ENCODE measurements at places on chromosomes 1 and 21.

- DNase-seq, result no peak
Measured at GRCh38 chr1:156104861-156105832, 9.4 kb upstream of the LMNA start.

DNA sequence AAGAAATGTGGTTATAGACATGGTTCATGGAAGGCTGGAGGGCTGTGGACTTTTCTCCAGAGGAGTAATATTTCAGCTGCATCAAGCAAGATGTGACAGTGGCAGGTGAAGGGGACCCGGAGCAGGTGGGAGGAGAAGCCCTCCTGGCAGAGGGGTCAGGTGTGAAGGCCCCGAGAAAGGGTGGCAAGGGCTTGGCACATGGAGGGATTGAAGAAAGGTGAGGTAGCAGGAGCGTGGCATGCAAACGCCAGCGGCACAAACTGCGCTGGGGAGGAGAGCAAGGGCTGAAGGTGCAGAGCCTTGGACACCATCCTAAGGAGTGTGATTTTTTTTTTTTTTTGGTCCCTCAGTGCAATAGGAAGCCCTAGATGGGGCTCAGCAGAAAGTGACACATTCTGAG is 244.6 kb downstream of the TOMM20 start:
- DNase-seq, result no peak

DNA sequence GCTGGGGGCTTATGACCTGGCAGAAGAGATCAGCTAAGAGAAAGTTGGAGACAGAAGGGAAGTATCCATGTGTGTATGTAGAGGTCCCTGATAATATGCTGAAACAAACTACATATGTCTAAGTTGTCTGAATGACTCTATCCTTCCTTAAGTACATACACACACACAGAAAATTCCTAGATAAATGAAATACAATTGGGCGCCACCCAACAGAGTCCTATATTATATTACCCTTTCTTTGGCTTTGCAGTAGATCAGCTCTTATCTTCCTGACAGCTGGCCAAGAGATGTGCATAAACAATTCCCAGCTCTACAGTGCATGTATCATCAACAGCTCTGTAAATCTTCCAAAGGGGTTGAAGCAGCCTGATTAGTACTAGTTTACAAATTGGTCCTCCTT is 40.1 kb downstream of the SORT1 start:
- peak; percentile 24 for DNase-seq

DNA sequence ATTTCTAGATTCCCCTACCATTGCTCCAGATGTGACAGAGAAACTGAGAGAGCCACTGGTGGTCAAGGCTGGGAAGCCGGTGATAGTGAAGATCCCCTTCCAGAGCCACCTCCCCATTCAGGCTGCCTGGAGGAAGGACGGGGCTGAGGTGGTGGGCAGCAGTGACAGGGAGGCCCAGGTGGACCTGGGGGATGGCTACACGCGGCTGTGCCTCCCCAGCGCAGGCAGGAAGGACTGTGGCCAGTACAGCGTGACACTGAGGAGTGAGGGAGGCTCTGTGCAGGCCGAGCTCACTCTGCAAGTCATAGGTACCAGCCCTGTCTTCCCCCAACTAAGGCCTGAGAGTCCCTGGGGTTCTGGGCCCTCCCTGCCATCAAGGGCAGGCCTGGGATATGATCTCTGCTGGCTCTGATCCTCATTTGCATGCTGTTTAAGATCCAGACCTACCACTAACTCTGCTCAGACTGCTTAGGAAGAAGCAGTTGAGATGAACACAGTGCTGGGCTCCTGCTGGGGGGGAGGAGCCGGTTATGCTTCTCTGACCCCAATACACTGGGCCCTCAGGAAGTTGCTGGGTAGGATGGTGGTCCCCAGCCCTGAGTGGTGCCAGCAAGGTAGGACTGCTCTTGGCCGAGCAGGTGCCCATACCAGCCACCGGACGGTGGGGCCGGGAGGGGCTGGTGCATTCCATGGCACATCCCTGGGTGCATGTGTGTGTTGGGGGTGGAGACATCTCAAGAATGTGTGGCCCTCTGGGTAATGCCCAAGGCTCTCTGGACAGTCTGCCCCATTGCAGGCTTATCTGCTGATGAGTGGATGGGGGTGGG is 25.1 kb downstream of the IGFN1 start:
- DNase-seq, result no peak

DNA sequence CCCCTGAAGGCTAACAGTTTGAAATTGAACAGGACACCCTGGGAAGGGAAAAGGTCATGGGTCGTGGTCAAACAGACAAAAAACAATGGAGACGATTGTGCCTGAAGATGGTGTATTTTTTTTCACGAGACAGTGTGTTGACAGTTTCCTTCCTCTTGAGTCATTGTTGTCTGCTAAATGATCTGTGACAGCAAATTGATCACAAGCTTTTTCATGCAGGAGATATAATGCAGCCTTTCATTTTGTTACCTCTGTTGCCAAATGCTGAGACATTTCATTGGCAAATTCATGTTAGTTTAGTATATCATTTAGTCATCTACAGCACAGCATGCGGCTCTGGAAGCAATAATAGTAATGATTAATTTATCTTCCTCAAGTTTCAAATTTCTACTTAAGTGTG is 27.7 kb downstream of the UBE2U start:
- peak; percentile 91 for DNase-seq

- no peak for DNase-seq
Measured at GRCh38 chr1:227798078-227798802, 17.2 kb upstream of the PRSS38 start.

DNA sequence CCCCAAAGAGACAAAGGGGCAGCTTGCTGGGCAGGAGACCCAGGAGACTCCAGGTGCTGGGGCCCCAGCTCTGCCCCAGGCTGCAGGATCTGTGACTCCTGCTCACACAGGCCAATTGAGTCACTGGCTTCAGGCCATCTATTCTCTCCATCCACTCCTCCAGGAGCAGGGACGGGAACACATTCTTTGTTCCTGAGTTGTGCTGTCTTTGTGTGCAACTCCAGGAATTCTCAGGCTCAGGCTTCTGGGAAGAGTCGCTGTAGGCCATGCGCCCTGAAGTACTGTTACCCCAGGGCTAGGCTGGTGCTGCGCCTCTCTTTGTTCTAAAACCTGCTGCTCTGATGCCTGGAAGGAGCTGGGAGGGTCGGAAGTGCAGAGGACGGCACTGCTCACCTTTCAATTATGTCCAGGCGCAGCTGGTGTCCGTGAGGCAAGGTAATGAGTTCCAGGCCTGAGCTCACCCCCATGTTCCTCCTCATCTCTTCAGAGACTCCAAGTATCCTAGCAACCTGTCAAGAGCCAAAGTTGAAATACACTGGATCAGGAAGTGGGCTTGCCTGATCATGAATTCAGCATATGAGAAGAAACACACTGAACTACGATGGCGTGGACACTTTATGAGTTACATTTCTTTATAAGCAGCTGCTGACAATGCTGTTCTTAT is 105.9 kb downstream of the BCAR3 start:
- DNase-seq, result peak; percentile 59

GRCh38 chr21:44724926-44725325 is 13.6 kb upstream of the TSPEAR start:
- no peak for DNase-seq

- peak; percentile 45 for DNase-seq
Measured at GRCh38 chr1:5746611-5747425, 245.4 kb downstream of the NPHP4 start.

GRCh38 chr1:50974618-50974935 is 4.5 kb downstream of the CDKN2C start:
- peak; percentile 22 for DNase-seq

- no peak for DNase-seq
Measured at GRCh38 chr1:100597061-100597741, 59.3 kb downstream of the GPR88 start.

DNA sequence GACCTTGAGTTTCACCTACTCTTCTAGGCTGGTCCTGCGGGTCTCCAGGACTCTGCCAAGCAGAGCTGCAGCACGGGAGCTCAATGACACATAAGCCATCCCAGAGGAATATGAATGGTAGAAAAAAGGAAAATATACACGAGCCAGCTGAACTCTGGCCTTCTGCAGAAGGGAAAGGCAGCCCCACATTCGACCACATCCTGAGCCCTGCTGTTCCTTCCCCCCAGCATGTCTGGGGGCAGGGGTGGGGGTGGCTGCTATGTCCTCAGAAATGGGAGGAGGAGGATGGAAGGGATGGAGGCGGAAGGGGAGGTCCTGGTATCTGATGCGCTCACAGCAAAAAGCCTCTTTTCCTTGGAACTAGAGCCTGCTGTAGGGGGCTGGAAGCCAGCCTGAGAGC is 12.1 kb upstream of the KDF1 start:
- no peak for DNase-seq

DNA sequence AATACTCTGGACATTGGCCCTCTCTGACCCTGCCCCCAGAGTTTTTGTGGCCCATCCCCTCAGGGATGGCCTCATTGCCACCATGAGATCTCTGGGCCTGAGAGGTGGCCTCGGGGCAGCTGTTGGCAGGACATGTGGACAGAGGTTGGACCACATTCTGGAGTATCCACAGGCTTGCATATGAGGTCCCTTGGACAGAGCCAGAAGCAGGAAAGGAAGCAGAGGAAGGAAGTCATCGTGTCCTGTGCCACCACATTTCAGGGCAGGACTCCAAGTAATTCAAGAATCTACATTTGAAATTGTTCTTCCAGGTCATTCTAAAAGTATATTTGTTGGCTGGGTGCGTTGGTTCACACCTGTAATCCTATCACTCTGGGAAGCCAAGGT is 95.9 kb upstream of the PPP2R5A start:
- no peak for DNase-seq

DNA sequence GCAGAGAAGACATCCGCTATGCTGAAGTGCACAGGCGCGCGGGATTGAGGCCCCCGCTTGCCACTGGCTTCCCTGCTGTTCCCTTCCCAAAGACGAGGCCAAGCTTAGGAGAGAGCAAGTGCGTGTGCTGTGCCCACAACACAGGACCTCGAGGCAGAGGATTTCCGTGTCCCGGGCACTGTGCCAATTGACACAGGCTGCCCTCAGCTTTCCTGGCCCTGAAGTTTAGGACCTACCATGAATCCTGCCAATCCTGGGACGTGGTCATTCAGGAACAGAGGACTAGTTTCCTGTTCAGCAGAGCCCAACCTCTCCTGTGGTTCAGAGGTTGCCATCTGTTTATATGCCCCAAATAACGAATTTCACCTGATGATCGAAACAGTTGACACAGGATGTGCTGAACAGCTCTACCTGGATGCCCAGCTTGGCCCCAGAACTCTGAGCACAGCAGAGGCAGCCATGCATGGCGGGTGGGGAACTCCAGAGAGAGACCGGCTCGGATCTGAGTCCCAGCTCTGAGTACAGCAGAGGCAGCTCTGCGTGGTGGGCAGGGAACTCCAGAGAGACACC is 22.0 kb downstream of the SLC37A1 start:
- no peak for DNase-seq

- no peak for DNase-seq
Measured at GRCh38 chr1:192926736-192927135, 117.9 kb downstream of the RGS2 start.

- DNase-seq, result peak; percentile 3
Measured at GRCh38 chr1:101769520-101769919, 227.2 kb downstream of the OLFM3 start.

- DNase-seq, result no peak
Measured at GRCh38 chr1:156276966-156277381, 5.7 kb downstream of the SMG5 start.

GRCh38 chr1:115012006-115012405 is 17.6 kb upstream of the TSHB start:
- DNase-seq, result no peak

DNA sequence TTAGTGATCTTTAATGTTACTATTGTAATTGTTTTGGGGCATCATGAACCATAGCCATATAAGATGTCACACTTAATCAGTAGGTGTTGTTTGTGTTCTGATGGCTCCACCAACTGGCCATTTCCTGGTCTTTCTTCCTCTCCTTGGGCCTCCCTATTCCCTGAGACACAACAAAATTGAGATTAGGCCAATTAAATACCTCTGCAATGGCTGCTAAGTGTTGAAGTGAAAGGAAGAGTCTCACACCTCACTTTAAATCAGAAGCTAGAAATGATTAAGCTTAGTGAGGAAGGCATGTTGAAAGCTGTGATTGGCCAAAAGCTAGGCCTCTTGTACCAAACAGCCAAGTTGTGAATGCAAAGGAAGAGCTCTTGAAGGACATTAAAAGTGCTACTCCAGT is 30.7 kb downstream of the PPP2R5A start:
- DNase-seq, result no peak

- no peak for DNase-seq
Measured at GRCh38 chr1:240586006-240586405, 25.9 kb downstream of the GREM2 start.

- no peak for DNase-seq
Measured at GRCh38 chr21:42429856-42430255, 26.2 kb downstream of the UBASH3A start.

DNA sequence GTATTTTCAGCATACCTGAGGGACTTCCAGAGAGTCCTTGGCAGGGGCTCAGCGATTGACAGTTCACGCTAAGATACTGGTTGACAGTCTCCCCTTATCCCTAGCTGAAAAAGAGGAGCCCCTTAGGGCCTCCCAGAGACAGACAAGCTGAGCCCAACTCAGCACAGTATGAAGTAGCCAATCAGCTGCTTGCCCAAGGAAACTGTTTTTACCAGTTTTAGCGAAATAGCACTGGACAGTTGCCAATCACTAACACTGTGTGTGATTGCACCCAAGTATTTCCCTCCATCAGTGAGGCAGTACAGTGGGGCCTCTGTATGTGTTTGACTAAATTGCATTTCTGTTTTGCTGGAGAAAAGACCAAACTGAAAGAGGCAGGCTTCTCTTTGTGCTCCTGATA is 27.0 kb downstream of the KHDRBS1 start:
- no peak for DNase-seq

DNA sequence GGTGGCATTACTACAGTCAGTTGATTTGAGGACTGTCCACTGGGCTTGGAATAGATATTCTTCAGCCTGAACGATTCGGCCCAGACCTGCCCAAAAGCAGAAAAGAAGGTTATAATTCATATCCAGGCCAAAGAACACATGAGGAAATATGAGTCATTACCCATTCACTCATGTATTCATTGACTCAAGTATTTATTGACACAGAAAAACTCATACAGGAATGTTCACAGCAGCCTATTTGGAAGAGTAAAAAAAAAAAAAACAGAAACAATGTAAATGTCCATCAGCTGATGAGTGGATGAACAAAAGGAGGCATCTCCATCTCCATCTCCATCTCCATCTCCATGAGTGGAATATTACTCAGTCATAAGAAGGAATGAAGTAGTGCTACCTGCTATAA is 15.9 kb downstream of the ZMYND12 start:
- no peak for DNase-seq

- DNase-seq, result no peak
Measured at GRCh38 chr1:110580244-110580643, 25.9 kb downstream of the KCNA2 start.

GRCh38 chr1:222989443-222989842 is 153.6 kb downstream of the TLR5 start:
- DNase-seq, result no peak

GRCh38 chr1:24951810-24952412 is 21.8 kb upstream of the RUNX3 start:
- DNase-seq, result no peak

GRCh38 chr1:160090760-160091159 is 7.7 kb downstream of the IGSF8 start:
- DNase-seq, result no peak

GRCh38 chr1:208090388-208091301 is 153.5 kb downstream of the PLXNA2 start:
- no peak for DNase-seq
